ENCODE measurements at places on chromosomes 5 and 9.

- no peak for DNase-seq
Observed at GRCh38 chr5:111478898-111479297, 33.4 kb downstream of the STARD4 start.

GRCh38 chr9:13427587-13427986 is 148.1 kb upstream of the MPDZ start:
- DNase-seq = peak; percentile 78

DNA sequence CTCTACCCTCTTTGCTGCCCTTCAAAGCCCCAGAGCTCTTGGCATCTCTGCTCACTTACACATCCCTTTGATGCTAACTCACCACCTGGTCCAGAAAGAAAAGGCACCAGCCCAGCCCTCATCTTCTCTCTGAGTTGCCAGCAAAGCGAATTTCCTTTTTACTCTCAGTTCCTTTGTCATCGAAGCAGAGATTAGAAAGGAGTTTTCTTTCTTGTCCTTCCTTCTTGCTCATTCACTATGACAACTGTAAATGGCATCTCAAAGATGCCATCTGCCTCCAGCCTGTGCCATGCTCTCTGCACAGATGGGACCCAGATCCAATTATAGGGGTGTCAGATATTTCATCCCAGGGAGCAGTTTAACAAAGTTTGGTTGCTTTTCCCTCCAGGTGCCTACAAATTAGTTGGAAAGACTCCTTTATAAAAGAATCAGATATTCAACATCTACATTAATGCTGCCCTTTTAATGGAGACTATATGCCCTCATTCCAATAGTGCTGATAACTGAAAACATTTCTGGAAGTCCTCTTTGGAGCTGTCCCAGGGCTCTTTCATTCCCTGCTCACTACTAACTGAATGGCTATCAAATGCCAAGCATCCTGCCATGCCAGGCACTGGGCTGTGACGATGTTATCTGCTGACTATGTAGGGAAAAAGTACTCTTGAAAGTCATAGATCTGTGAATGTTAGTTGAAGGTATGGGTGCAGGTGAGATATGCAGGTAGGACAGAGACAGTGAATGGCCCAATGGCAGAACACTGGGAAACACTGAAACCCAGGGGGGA is 58.9 kb downstream of the SUSD1 start:
- no peak for DNase-seq

DNA sequence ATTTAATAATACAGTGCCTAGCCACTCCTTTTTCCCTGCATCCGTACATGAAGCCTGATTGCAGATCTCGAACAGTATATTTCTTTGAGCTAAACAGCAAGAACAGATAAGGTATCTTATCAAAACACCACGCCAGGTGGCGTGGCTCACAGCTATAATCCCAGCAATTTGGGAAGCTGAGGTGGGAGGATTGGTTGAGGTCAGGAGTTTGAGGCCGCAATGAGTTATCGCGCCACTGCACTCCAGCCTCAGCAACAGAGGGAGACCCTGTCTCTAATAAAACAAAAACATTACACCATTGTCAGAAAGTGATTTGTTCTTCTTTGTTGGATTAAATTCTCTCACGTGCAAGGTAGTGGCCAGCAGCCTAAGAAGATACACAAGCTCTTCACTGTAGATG is 291.2 kb upstream of the DMRT1 start:
- no peak for DNase-seq

DNA sequence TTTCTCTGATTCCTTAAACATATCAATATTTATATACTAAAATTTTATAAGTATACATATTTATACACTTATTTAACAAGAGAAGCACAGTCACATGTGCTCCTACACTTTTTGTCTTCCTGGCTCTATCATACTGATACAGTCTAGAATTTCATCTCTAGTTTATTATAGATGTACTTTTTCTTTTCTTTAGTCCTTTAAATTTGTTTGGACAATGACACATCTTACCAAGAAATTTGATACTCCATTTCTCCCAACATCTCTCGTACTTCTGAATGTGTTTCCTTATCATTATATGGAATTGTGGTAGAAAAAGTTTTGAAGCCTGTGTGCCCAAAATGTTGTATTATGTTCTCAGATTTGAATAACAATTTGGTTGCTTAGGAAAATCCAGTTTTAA is 104.6 kb downstream of the DMRT2 start:
- no peak for DNase-seq

DNA sequence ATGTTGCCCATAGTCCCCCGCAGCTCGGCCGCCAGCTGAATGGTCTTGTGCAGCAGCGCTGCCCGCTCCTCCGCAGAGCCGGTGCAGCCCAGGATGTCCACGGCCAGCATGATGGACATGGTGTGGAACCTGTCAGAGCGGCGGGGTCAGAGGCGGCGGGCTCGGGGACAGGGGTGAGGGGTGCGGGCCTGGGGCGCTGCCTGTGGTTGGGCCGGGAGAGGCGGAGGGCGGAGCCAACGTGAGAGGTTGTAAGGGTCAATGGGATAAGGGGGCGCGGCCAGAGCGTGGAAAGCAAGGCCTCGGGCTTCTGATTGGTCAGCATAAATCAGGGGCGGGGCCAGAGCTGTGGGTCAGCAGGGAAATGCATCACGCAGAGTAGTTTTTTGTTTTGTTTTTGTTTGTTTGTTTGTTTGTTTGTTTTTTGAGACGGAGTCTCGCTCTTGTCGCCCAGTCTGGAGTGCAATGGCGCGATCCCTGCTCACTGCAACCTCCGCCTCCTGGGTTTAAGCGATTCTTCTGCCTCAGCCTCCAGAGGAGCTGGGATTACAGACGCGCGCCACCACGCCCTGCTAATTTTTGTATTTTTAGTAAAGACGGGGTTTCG is 6.8 kb upstream of the TOR2A start:
- DNase-seq = no peak

GRCh38 chr5:122836947-122837346 is 8.5 kb upstream of the SNX24 start:
- no peak for DNase-seq

- no peak for DNase-seq
Observed at GRCh38 chr5:82388181-82388580, 110.0 kb upstream of the RPS23 start.

- no peak for DNase-seq
Observed at GRCh38 chr9:32899761-32900160, 101.7 kb downstream of the APTX start.

DNA sequence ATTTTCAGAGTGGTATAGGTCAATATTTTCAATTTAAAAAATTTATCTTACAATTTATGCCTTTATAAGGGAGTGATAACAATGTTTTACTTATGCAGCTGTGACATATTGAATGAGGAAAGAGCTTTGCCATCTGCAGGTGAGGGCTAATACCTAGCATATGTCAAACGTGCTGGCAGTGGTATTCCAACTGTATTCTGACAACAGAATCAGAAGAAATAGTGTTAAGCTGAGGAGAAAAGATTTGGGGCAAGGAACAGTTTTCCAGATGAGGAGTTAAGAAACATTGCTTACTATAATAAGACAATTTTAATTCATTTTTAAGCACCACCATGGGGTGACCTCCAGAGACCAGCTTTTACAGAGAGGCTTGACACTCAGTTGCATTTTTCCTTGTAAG is 267.8 kb upstream of the ZNF608 start:
- no peak for DNase-seq

GRCh38 chr9:98494852-98495251 is 213.9 kb downstream of the GABBR2 start:
- DNase-seq = no peak

DNA sequence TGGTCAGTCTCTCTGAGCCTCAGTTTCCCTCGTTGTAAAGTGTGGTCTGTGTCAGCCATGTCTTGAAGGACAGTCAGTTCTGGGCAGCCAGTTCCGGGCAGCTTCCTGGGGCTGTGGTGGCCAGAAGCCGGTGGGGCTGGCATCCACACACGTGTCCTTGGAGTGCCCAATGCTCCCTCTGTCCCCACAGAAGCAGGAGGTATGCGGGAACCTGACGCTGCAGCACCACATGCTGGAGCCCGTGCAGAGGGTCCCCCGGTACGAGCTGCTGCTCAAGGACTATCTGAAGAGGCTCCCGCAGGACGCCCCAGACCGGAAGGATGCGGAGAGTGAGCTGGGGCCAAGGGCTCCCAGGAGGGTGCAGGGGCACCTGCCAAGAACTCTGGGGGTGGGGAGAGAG is 48.4 kb upstream of the SUSD3 start:
- DNase-seq = no peak

DNA sequence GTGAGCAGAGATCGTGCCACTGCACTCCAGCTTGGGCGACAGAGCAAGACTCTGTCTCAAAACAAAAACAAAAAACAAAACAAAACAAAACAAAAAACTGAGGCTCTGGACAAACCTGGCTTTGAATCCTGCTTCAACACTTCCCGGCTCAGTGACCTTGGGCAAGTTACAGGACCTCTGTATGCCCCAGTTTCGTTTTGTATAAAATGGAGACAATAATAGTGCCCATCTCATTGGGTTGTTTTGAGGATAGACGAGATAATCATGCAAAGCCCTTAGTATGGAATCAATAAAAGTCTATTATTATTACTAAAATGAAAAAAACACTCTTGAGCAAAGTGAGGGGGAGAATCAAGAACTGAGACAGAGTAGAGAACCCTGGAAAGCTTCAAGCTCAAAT is 184.9 kb downstream of the ATP10B start:
- DNase-seq = no peak

GRCh38 chr5:100493996-100494395 is 41.2 kb upstream of the FAM174A start:
- DNase-seq = no peak

DNA sequence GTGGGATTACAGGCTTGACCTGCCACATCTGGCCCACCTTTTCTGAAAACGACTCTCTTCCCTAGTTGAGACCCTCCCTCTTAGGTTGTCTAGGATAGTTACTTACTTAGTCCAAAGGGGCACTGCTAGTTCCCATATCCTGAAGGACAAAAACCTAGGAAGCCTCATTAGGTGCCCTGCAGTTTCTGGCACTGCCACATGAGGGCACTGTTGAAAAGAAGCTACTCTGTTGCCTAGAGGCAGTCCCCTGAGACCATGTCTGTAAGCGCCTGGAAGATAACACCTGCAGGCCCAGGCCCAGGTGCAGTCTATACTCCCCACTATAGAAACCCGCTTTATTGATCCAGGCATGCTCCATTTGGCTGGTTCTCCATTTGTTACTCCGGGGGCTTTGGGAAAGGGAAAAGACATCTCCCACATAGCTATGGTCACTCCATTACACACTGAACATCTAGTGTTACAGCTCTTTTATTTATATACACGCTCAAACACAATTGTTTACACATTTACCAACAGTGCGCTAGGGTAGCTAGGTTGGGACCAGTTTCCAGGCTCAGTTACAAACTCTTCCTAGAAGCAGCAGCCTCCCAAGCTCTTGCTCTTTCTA is 73.4 kb upstream of the PPARGC1B start:
- DNase-seq = no peak

GRCh38 chr9:4137681-4138099 is 162.2 kb downstream of the GLIS3 start:
- no peak for DNase-seq

DNA sequence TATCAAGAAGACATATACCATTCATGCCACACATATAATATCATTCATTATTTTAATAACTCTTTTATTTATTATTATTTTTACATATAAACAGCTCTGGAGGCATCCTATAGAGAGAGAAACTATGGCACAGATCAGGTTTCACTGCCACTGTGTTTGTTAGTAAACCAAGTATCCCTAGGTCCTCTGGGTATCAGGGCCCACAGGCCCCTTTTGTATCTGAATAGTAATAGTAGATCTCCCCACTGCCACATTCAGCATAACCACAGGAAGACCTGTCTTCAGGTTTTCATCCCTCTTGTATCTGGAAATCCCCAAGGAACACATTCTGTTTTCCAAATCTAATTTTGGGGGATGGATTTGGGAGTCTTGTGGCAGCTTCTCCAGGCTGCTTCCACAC is 94.0 kb downstream of the SPATA31D1 start:
- DNase-seq = no peak

- peak; percentile 38 for DNase-seq
Observed at GRCh38 chr5:122498163-122498562, 186.1 kb downstream of the SNCAIP start.

GRCh38 chr9:14993061-14993800 is 83.0 kb upstream of the FREM1 start:
- DNase-seq = peak; percentile 91

DNA sequence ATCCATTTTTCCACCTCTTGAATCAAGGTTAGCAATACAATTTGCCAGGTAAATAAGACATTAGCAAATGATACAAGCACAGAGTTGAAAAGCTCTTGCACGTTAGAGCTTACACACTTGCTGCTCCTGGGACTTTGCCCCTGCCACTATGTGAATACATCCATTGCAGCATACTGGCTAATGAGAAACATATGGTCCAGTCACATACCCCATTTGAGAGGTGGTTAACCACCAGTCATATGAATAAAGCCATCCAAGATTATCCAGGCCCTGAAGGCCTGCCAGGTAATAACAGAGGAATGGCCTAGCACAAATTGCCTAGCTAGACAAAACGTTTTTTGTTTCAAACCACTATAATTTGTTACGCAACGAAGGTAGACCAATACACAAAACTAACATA is 45.8 kb upstream of the FTMT start:
- no peak for DNase-seq

- no peak for DNase-seq
Observed at GRCh38 chr5:76303921-76304320, 99.2 kb upstream of the IQGAP2 start.

DNA sequence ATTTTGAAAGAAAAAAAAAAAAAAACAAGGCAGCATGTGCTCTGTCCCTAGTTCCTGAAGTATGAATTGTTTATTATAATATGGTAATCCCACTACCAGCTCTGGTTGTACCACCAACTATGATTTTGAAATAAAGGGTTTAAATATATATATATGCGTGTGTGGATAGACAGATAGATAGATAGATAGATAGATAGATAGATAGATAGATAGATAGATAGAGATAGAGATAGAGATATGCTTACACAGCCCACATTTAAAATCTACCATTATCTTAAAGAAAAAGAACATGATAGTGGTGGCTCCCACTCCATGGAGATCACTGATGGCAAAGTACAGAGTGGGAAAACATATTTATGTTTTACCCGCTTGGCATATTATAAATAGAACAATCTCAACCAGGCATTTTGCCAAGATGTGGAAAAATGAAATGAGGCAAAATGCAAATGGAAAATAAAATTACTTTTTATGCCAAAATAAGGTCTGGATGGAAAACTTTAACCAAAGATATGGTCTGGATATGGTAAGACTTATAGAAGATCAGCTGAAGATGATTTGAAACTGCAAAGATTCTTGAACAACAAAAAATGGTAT is 170.0 kb downstream of the ARL15 start:
- no peak for DNase-seq

DNA sequence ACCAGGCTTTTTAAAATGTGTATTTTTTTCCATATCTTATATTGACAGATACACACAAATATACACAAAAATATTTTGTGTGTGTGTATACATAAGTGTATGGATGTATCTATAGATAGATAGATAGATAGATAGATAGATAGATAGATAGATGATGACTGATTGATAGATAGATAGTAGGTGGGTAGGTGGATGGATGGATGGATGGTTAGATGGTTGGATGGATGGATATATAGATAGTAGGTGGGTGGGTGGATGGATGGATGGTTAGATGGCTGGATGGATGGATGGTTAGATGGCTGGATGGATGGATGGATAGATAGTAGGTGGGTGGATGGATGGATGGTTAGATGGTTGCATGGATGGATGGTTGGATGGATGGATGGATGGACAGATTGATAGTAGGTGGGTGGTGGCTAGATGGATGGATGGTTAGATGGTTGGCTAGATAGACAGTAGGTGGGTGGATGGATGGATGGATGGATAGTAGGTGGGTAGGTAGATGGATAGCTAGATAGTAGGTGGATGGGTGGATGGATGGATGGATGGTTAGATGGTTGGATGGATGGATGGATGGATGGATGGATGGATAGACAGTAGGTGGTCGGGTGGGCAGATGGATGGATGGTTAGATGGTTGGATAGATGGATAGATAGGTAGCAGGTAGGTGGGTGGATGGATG is 156.2 kb downstream of the NR3C1 start:
- no peak for DNase-seq
